ENCODE measurements at places on chromosomes 12 and 14. TPM values are rescaled to one million over a fixed set of nuclear protein-coding genes. Genes with fewer than 3 reads are reported as not detected.

Gene IFNG
- total RNA-seq = not detected

DNA sequence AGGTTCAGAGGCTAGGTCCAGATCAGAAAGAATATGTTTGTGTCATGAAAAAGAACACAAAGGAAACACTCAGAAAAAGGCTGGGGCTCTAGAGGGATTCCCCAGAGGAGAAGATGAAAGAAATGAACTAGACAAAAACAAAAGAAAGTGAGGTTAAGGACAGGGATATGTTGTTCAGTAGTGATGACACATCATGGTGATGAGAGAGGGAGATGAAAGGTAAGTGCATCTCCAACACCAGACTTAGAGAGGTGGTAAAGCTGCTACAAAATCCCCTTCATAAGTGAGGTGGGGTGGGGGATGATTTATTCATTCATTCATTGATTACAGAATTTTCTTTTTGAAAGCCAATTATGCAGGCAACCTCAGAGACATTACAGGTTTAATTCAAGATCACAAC is 19.6 kb upstream of the SLC8A3 start:
- no peaks in the 10 kb centered on the region for H3K4me1 ChIP-seq
- peaks cover 46% of the 10 kb centered on the region for H3K27me3 ChIP-seq
- no peak for DNase-seq
- no peaks in the 10 kb centered on the region for H3K36me3 ChIP-seq
- no peak overlapping the region for H3K27ac ChIP-seq

DNA sequence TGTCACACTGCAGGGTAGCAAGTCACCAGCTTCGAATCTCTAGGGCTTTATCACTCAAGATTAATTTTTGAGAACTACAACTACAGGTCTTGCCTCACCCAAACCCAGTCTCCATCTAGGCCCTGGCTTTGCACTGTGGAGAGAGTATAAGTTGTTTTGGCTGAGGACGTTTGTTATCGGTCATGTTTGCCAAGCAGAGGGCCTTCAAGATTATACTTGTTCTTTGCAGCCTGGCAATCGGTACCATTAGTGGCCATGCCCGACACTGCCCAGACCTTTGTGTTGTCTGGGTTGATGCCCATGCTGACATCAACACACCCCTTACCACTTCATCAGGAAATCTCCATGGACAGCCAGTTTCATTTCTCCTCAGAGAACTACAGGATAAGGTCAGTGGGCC is 25.7 kb downstream of the ARG2 start:
- peak overlapping the region; percentile 41 for H3K27ac ChIP-seq
- no peak overlapping the region for H3K4me3 ChIP-seq
- no peak for DNase-seq

- peak overlapping the region; percentile 90 for H3K27ac ChIP-seq
- H3K4me3 ChIP-seq = peak overlapping the region; percentile 89
- DNase-seq = no peak
These were observed 652 bp downstream of the SART3 start for GRCh38 chr12:108560321-108560721.

Gene HSPB8
- 512 TPM for total RNA-seq

GRCh38 chr12:1692226-1692625 is 1.4 kb downstream of the ADIPOR2 start:
- DNase-seq = no peak
- peak overlapping the region; percentile 91 for H3K27ac ChIP-seq
- peaks cover 59% of the 10 kb centered on the region for H3K4me1 ChIP-seq
- no peaks in the 10 kb centered on the region for H3K27me3 ChIP-seq

DNA sequence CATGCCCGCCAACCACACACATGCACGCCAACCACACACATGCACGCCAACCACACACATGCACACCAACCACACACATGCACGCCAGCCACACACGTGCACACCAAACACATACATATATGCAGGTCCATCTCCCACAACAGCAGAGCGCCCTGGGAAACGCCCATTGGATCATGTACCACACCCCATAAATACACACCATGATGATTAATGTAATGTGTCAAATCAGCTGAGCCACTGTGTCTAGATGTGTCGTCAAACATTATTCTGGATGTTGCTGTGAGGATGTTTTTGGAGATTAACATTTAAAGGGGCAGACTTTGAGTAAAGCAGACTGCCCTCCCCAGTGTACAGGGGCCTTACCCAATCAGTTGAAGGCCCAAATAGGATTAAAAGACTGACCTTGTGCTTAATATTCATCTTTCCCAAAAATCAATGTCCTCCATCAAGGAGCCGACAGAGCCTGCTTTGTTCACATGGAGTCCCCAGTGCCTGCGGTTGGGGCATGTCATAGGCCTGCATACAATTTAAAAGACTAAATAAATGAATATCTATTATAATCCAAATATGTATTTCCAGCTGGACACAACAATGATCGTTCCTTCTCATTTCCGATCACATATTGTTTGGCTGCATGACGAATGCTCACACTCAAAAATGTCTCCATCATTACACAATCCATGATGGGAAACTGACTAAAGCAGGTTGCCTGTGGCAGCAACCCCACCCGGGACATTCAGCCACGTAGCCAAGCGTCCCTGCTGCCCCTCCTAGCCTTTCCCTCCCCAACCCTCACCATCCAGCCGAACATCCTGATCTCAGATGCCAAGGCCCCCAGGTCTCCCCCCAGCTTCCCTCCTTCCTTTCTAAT is 23.2 kb upstream of the BDKRB2 start:
- no peak overlapping the region for H3K4me3 ChIP-seq
- H3K27me3 ChIP-seq = peaks cover 75% of the 10 kb centered on the region
- DNase-seq = no peak
- no peak overlapping the region for H3K27ac ChIP-seq
- no peaks in the 10 kb centered on the region for H3K36me3 ChIP-seq

Gene RNASE7
- not detected for total RNA-seq

DNA sequence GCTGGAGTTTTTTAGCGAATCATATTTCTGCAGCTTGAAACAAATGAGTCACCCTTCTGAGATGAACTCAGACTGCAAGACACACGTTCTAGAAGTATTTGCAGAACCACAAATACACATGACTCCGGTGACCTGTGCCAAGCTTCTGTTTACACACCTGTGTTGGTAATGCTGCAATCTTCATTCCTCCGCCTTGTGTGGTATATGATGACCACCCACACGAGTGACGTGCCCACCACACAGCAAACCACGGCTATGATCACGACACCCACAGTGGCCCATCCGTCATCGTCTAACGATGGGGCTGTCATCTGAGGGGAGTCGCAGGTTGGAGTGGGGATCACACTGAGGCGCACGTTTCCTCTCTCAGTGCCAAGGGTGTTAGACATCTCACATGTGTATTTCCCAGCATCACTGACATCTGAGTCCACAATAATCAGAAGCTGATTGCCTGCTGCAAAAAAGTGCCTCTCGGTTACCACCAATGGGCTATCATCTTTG is 43.0 kb downstream of the LRIG3 start:
- H3K4me3 ChIP-seq = no peak overlapping the region
- peaks cover 95% of the 10 kb centered on the region for H3K36me3 ChIP-seq
- peaks cover 4% of the 10 kb centered on the region for H3K4me1 ChIP-seq
- no peak overlapping the region for H3K27ac ChIP-seq

GRCh38 chr12:25887367-25887766 is 71.1 kb upstream of the RASSF8 start:
- H3K4me1 ChIP-seq = no peaks in the 10 kb centered on the region
- H3K27ac ChIP-seq = no peak overlapping the region
- no peak for DNase-seq
- peaks cover 11% of the 10 kb centered on the region for H3K27me3 ChIP-seq

DNA sequence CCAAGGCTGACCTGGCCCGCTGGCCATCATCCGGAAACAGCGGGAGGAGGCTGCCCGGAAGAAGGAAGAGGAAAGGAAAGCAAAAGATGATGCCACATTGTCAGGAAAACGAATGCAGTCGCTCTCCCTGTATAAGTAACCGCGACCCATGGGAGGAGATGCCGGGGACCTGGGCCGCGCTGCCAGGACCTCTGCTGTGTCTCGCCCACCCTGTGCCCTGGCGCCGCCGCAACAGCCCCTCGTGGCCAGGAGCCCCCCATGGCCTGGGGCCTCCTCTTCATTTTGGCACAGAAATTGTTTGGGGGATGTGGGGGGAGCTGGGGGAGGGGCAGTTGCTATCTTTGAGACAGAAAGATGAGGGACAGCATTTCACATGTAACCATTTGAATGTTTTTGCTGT is 16.5 kb downstream of the HSPB8 start:
- H3K4me3 ChIP-seq = no peak overlapping the region
- no peak overlapping the region for H3K27ac ChIP-seq
- H3K36me3 ChIP-seq = peaks cover 40% of the 10 kb centered on the region
- peaks cover 34% of the 10 kb centered on the region for H3K4me1 ChIP-seq
- no peaks in the 10 kb centered on the region for H3K27me3 ChIP-seq

DNA sequence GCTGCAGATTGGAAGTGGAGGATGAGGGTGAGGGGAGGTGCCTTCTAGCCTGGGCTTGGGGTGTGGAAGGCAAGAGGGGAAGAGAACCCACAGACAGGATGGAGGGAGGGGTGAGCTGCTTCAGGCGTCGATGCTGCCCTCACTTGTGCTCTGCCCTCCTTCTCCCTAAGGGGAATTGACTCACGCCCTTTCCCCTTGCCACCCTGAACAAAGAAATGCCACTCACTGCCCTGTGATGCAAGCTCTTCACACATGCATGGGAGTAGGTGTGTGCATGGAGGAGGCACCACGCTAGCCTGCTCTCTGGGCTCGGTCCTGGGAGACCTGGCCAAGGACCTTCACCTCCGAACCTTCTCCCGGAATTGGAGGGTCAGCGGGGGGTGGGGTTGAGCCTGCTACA is 35.7 kb upstream of the PRMT8 start:
- peaks cover 51% of the 10 kb centered on the region for H3K27me3 ChIP-seq
- no peak overlapping the region for H3K27ac ChIP-seq
- no peak for DNase-seq

Gene RTN1
- 0.80 TPM for total RNA-seq

DNA sequence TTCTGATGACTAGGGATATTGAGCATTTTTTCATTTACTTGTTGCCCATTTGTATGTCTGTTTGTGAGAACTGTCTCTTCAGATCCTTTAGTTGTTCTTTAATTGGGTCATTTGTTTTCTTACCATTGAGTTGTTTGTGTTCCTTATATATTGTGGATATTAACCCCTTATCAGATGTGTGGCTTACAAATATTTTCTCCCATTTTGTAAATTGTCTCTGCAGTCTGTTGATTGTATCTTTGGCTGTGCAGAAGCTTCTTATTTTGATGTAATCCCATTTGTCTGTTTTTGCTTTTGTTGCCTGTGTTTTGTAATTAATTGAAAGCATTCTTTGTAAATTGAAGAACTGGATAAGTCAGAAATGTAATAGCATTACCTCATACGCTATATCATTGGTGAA is 459.1 kb upstream of the FOXG1 start:
- no peak overlapping the region for H3K27ac ChIP-seq
- no peaks in the 10 kb centered on the region for H3K27me3 ChIP-seq
- H3K4me3 ChIP-seq = no peak overlapping the region

GRCh38 chr12:108798551-108799221 is 58.7 kb downstream of the SSH1 start:
- H3K27me3 ChIP-seq = no peaks in the 10 kb centered on the region
- H3K36me3 ChIP-seq = peaks cover 60% of the 10 kb centered on the region
- H3K4me1 ChIP-seq = peaks cover 72% of the 10 kb centered on the region
- DNase-seq = no peak
- no peak overlapping the region for H3K4me3 ChIP-seq

DNA sequence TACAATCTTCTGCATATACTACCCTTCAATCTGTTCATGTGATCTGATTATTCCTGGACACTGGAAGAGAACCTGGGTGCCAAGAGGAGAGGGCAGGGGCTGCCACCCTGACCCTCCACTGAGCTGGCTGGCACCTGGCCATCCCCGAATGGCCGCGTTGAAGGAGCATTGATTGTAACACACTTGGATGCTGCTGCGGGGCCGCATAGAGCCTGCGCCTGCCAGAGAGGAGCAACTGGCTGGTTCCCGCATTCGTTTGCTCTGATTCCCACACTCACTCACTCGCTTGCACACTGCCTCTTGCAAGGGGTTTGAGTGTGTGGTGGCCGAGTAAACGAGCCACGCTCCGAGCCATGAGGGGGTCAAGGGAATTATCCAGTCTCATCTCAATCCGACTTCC is 32.4 kb downstream of the PSEN1 start:
- H3K4me3 ChIP-seq = no peak overlapping the region
- no peak for DNase-seq
- no peaks in the 10 kb centered on the region for H3K4me1 ChIP-seq
- peaks cover 84% of the 10 kb centered on the region for H3K36me3 ChIP-seq
- no peak overlapping the region for H3K27ac ChIP-seq
- H3K27me3 ChIP-seq = no peaks in the 10 kb centered on the region

GRCh38 chr14:23568021-23568599 is 519 bp upstream of the AP1G2 start:
- no peaks in the 10 kb centered on the region for H3K36me3 ChIP-seq
- H3K4me3 ChIP-seq = peak overlapping the region; percentile 80
- DNase-seq = no peak
- H3K4me1 ChIP-seq = peaks cover 19% of the 10 kb centered on the region

DNA sequence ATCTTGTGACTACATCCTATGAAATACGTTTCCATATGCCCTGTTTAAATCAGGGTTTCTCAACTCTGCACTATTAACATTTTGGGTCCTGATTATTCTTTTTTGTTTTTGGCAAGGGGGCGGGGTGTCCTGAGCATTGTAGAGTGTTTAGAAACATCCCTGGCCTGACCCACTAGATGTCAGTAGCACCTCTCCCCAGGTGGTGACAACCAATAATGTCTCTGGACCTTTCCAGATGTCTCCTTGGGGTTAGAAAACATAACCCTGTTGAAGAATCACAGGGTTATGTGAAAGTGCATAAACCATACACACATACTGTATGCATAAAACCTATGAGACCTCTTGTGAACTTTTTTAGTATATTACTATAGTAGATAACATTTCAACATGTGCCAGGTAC is 1.4 kb downstream of the ACAD10 start:
- no peak overlapping the region for H3K27ac ChIP-seq
- DNase-seq = no peak
- H3K36me3 ChIP-seq = peaks cover 11% of the 10 kb centered on the region
- H3K27me3 ChIP-seq = no peaks in the 10 kb centered on the region
- H3K4me1 ChIP-seq = peaks cover 40% of the 10 kb centered on the region

DNA sequence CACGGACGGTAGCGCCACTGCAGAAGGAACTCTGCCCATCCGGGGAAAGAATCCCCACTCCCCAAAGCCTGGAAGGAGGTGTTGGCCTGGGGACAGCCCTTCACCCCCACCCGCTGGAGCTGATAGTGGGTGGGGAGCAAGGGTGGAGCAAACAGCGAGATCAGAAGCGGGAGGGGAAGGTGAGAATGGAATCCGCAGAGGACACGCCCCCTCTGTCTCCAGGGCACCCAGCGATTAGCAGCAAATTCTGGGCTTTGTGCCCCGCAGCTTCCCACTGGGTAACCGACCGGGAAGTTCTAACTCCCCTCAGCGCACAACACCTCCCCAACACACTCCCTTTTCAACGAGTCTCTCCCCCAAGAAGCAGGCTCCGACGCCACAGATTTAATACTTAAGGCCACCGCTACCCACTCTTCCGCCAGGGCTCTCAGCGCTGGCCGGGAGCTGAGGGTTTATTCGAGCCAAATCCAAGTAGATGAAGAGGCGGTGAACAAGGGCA is 1.4 kb downstream of the SLC25A29 start:
- no peaks in the 10 kb centered on the region for H3K36me3 ChIP-seq
- H3K4me3 ChIP-seq = peak overlapping the region; percentile 88
- peak; percentile 52 for DNase-seq
- H3K4me1 ChIP-seq = peaks cover 71% of the 10 kb centered on the region

Gene ARID2
- 15.7 TPM for total RNA-seq

Gene KRT6C
- total RNA-seq = not detected

All from left ventricle myocardium inferior (tissue), 1 donor.